NCI-H510A treated with DMSO at 0.1 percent for 48 hours (cell line): ENCODE measurements at places on chromosomes 5 and 9.

DNA sequence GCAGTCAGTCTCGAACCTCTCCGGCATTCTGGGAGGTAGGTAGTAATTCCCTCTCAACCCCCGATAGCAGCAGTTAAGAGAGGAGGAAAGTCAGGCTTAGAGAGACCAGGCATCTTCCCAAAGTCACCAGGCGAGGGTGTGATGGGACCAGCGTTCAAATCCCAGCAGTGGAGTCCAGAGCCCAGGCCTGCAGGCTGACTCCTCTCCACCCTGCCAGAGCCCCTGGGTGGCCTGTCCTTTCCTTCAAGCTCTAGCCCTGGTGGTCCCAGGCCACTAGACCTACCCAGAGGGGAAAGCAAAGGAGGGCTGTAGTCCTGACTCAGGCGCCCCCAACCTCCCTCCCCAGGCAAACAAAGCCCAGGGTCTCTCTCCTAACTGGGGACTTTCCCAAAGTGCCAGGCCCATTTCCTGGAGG is 4.2 kb upstream of the NR5A1 start:
- DNase-seq = no peak

GRCh38 chr9:121732886-121733285 is 81.5 kb downstream of the DAB2IP start:
- DNase-seq = peak; percentile 5

DNA sequence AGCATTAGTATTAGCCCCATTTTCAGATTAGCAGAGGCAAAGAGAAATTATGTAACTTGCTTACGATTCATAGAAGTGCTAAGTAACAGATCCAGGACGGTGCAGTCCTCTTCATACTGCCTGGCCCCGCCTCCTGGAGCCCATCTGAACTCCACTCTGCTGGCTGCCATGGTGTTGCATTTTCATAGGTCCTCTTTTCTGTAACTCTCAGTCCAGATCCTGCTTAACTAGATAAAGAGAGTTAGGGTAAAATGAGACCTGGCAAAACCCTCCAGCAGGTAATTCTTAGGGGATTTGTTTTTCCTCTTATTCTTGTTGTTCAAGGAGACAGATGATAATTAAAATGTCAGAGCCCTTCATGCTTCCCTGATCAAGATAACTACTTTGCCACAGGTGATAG is 135.1 kb upstream of the EFNA5 start:
- no peak for DNase-seq

GRCh38 chr9:125233678-125234077 is 7.5 kb downstream of the HSPA5 start:
- no peak for DNase-seq
